Gastrocnemius medialis (tissue), 4 donors: ENCODE measurements at places on chromosomes 1 and 21. TPM values are rescaled to one million over a fixed set of nuclear protein-coding genes. Genes with fewer than 3 reads are reported as not detected.

The PADI2 gene
- total RNA-seq: 156 TPM

The TRIM67 gene
- not detected for total RNA-seq

The RNF220 gene
- 172 TPM for total RNA-seq

The RGS7 gene
- not detected for total RNA-seq

The ITLN2 gene
- not detected for total RNA-seq

The SRP9 gene
- total RNA-seq: 199 TPM

The WNT4 gene
- not detected for total RNA-seq
